ENCODE measurements at places on chromosomes 6 and 20.

DNA sequence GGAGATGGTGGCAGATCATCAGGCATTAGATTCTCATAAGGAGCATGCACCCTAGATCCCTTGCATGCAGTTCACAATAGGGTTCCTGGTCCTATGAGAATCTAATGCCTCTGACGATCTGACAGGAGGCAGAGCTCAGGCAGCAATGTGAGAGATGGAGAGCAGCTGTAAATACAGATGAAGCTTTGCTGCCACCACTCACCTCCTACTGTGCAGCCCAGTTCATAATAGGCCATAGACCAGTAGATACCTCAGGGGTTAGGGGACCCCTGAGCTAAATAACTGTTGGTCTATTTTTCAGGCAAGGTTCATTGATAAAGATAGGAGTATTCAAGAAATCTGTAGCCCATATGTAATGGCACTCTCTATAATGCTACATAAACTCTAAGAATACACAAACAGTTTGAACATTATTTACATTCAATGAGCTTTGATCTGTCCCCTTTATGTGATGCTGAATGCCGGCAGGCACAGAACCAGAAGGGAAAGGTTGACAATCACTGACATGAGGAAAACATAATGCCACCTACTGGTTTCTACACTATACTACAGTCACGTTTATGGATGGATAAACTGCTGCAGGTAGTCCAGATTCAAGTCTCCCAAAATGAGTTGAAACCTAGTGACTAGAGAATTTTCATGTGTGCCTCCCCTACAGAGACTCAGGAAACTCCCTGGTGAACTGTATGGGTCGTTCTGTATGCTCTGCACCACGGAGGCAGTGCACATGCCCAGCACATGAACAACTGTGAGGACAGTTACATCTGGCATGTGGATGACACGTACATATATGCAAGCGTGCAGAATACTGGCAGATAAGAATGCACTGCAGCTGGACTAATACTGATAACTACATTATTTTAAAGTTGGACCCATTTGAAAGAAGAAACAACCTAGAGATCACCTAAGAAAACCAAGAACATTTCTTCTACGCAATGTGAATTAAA, 72.0 kb downstream of the DST start:
- DNase-seq, result no peak

DNA sequence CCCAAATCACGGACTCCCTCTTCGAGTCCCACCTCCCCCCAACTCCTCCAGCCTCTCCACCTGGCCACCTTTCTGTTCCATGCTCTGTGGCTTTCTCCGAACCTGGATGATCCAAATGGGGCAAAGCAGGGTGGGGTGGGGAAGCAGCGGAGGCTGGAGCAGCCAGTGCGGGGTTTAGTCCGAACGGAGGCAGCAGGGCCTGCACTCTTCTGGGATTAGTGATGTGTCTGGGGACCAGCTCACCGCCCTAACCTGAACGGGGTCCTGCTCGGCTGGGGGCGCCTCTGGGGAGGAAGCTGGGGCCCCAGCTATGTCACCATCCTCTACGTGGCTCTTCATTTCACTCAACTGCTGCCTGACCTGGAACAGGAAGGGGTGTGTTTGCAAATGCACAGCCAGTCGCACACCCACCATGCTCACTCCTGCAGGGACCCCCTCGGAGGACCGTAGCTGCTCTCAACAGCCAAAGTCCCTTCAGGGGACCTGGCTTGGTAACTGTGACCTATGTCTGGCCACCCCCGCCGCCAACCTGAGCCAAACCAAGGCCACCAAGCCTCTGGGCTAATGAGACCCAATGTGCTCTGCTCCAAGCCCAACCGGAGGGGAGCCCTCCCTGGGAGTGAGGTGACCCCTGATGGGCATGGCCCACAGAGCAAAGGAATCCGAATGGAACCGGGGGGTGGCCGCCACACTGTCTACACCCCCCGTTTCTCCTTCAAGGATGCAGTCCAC, 46.8 kb downstream of the DSTN start:
- no peak for DNase-seq

DNA sequence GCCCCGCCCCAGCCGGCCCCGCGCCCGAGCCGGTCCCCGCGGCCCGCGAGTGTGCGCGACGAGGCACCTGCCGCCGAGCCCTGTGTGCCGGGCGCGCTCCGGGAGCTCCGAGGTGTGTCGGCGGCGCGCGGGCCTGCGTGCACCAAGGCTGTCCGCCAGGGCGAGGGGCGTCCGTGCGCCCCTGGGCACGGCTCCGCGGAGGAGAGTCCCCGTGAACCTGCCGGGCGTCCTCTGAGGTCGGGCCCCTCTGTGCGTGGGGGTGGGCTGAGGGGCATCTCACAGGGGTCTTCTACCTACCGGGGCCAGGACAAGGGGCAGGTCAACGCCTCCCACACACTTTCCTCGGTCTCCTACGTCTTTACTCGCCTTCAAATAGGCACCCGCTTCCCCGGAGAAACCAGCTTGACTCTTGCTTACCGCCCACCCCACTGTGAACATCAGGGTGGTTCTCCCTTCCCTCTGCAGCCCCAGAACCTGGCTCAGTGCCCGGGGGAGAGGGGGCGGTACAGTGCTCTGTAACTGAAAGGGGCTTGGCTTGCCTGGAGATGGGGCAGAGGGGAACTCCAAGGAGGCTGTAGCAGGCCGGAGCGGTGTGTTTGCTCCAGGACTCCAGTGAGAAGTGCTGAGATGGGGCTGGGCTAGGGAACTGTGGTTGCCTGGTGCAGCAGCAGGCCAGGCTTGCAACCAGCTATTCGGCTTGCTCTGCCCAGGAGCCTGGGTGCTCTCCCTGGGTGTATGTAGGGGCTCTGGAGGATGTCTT, at the start of gene SAMD10:
Gene SAMD10 (minus strand): TSS at position 86 of the 760 bp plus-strand sequence. CDS start 175 bp downstream, outside the sequence.
- DNase-seq, result peak; percentile 92

DNA sequence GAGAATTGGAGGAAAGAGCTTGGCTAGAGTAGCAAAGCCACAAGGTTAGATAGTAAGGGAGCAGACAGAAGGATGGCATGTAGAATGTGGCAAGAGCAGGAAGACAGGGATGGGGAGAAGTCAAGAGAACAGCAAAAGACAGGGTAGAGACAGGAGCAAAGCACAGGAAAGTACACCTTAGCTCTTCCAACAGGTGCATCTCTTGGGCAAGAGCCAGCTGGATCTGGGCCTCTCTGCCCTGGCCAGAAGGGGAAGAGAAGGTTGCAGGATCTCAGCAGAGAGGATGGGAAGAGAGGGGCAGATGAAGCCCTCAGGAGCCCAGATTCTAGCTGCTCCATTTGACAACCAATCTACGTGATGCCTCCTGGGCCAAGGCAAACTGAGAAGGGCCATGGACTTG, 16.7 kb downstream of the SCUBE3 start:
- DNase-seq, result no peak

- DNase-seq, result no peak
Observed at GRCh38 chr20:57732226-57732625, 22.4 kb upstream of the PMEPA1 start.

DNA sequence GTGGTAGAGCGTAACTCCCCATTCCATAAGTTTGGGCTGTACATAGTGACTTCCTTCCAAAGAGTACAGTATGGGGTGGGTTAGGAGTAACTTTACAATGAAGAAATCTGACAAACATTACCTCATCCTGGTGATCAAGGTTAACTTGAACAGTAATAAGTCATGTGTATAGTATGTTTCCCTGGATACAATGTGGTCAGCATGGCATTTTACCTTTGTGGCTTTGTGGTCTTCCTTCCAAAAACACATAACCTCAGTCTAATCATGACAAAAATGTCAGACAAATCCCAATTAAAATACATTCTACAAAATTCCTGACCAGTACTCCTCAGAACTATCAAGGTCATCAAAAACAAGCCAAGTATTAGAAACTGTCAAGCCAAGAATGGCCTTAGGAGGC, 225.1 kb downstream of the UBE3D start:
- DNase-seq, result no peak

DNA sequence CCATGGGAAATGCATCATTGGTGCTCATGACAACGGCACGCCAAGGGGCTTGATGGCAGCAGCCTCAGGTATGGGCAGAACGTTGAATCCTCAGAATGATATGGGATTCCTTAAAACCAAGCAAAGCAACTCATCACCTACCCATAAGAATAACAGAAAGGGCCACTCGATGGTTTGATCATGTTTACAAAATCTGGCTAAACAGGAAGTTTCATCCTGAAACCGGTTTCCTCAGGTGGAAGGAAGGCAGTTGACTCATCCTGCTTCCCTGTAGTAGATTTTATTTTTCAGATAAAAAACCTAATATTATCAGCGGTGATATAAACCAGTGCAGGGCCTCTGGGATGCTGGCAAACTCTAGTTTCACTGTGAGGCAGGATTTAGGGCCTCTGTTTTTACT, 136.9 kb upstream of the AGPAT4 start:
- no peak for DNase-seq

GRCh38 chr6:21738180-21739094, 144.9 kb downstream of the SOX4 start:
- DNase-seq, result no peak

- DNase-seq, result peak; percentile 86
Observed at GRCh38 chr6:31068669-31069340, 43.6 kb downstream of the C6orf15 start.

DNA sequence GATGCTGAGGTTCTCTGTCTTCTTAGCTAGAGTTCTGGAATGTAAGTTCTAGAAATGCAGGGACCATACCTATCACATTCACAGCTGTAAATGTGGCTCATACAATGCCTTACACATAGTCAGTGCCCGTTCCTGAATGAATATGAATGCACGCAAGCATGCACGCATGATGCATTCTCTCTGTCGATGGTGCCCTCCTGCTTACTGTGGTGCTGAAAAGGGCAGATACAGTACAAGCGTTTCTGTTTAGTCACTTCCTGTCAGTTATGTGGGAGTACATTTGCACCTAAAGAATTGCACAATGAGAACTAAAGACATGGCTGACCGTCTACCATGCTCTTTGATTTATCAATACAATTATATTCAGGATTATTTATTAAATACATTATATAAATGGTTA, 152.2 kb upstream of the SOX4 start:
- DNase-seq, result no peak

DNA sequence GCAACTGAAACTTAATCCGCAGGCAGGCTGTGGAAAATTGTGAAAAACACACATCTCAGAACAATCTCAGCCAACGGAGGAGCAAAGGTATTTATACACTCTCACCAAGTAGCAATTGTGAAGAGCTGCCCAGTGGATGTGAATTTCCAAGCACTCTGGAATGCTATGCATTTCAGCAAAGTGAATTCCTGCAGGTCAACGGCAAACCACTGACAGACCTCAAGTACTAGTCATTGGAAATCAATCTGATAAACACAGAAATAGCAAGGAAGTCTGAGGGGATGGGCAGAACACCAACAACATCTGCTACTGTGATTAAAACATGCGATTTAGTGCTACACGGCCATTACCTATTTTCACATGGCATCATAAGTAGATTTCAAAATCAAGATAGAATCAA, 429.1 kb downstream of the HTR1B start:
- DNase-seq, result no peak

DNA sequence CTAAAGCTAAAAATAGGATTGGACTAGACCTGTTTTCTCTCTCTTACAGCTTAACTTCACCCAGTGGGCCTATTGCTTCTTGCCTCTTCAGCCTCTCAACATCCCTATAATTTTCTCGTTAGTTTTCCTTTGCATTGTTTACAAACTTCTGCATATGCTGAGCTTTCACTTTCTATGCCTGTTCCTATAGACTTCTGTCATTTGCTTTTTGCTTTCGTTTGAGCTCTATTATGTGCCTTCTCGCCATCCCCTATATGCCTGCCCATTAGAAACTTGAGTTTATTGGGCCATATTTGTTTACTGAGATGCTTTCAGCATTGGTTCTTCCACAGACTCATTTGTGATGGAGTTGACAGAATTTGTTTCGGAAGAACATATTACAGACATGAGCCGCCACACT, 40.9 kb downstream of the NCOA7 start:
- no peak for DNase-seq

DNA sequence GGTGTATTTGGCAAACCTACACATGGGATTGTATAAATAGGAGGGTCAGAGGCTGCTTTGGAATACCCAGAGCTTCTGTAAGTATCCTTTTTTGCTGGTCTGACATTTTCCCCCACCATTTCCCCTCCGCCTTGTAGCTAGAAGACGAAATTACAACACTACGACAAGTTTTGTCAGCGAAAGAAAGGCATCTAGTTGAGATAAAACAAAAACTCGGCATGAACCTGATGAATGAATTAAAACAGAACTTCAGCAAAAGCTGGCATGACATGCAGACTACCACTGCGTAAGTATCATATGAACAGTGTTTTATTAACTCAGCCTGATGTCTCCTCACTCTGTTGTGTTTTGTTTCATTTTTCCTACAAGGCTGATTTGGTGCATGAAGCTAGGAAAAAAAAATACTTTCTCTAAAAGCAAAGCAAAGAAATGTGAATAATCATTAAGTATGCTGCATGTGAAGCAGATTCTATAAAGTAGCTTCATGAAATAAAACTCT, 72.7 kb downstream of the HDDC2 start:
- DNase-seq, result no peak

GRCh38 chr20:50281831-50282591, 91.4 kb downstream of the CEBPB start:
- DNase-seq, result peak; percentile 30

- DNase-seq, result no peak
Observed at GRCh38 chr6:26194816-26195375, 107.7 kb downstream of the HFE start.

GRCh38 chr6:37731888-37732287, 34.2 kb upstream of the MDGA1 start:
- peak; percentile 70 for DNase-seq

DNA sequence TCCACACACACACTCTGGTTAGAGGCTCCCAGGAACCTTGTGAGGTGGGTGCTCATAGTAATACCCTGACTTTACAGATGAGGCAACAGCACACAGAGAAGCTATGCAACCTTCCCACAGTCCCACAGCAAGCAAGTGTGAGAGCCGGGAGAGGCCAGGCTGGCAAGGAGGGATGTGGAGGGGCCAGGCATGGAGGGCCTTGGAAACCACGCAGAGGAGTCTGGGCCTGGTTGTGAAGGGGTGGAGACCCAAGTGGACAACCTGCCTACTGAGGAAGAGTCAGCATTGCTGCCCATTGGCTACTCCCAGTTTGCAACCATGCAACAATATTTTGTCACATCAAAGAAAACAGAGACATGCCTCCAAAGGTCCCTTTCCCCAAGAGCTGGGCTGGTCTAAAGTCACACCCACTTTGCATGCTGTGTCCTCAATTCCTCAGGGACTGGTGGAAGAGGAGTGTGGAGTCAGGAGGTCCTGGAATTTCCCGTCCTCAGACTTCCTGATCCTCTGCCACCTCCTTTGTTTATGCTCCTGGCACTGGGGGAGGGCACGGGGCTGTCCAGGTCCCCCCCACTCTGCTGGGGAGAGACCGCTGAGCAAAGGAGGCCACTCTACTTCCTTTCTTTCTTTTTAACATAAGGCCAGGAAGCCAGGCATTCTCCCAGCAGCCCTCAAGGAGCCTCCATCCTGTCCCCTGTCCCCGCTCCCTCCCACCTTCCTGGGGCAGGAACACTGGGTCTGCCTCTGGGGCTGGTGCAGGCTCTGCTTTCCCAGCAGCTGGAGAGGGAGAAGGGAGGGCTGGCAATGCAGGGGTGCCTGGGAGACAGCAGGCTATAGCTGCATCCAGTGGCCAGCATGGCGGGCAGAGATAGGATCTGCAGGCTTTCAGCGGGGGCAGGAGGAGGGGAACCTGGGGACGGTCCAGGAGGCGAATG, 68.3 kb downstream of the NOL4L start:
- DNase-seq, result no peak

- peak; percentile 73 for DNase-seq
Observed at GRCh38 chr6:33620856-33621710, at the start of gene ITPR3. TSS of gene ITPR3 (plus strand) at chr6:33621322. CDS start at chr6:33621603, 281 bp downstream.
